RPMI8226 (cell line): ENCODE measurements at places on chromosomes 6 and 20.

DNA sequence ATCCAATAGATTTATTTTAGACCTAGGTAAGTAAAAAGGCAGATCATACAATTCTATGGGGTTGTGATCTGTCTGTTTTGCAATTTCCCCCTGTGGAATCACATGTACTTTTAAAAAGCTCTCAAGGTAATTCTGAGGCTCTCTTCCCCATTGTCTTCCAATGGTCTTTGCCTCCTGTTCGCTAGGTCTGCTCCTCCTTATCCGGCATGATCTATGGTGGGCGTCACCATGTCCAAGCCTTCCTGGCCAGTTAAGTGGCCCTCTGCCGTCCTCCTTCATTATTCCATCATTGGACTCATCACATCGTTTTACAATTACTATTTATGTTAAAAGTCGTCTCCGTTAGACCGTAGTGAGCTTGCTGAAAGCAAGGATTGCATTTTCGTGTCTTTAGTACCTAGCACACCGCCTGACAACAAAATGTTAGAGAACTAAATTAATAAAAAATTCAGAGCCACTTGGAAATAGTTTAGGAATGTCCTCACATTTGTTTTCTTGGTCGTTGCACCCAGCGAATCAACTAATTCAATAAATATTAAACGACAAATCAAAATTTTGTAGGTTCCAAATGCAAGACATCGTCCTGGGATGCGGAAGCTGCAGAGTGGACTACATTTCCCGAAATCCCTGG is 2.2 kb upstream of the STXBP5 start:
- peak; percentile 19 for DNase-seq

DNA sequence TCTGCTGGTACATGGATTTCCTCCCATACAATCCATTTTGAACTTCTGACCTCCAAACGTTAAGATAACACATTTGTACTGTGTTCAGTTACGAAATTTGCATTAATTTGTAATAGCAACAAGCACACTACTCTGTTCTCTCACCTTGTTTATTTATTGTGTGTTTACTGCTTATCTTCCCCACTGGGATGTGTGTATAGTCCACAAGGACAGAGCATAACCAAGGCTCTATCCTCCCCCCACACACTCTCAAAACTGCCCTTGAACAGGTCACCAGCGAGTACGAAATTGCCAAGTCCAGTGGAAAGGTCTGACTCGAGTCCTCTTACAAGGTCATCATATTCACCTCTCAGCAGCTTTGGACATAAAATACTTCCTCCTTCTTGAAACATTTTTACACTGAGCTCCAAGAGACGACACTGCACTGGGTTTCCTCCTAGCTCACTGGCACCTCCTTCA is 18.6 kb downstream of the ADTRP start:
- no peak for DNase-seq

GRCh38 chr6:44227148-44227793 is 3.9 kb downstream of the SLC29A1 start:
- no peak for DNase-seq

- DNase-seq: no peak
These were observed 137.5 kb upstream of the PTPN1 start for GRCh38 chr20:50372770-50373088.

GRCh38 chr6:113930183-113930582 is 40.8 kb downstream of the HDAC2 start:
- DNase-seq: no peak

GRCh38 chr6:21051777-21052176 is 517.5 kb downstream of the CDKAL1 start:
- no peak for DNase-seq

DNA sequence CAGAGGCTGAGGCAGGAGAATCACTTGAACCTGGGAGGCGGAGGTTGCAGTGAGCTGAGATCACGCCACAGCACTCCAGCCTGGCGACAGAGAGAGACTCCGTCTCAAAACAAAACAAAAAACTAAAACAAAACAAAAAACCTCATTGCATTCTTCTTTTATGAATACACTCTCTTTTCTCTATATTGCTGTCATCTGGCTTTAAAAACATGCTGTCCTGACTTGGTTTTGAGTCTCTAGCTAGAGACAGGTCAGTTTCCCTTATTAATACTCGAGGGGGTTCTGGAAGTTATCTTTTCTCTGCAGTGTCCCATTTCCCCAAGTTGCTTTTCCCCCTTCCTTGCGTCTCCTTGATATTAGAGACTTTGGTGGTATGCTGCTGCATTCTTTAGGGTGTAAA is 50.9 kb downstream of the RIOK1 start:
- DNase-seq: no peak

GRCh38 chr6:149342525-149342924 is 25.0 kb downstream of the TAB2 start:
- DNase-seq: peak; percentile 37

DNA sequence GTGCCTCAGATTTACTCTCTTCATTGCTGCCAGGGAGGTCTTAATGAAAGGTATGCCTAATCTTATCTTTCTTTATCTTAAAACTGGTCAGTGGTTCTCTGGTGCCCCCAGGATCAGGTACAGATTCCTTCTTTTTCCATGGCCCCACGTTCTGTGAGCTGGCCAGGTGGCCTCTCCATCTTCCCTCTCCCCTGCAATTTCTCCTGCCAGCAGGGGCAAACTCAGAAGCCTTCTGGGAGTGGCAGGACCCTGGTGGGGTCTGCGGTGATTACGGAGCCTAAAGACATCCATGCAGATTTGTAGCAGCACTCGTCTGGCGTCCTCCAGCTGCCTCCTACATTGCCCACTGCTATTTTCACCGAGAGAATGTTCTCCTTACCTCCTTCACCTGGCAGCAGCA is 95.8 kb downstream of the CCDC170 start:
- DNase-seq: no peak

- no peak for DNase-seq
These were observed 232.8 kb downstream of the GRIK2 start for GRCh38 chr6:101626269-101626668.
